ENCODE measurements at places on chromosomes 7 and 10.

DNA sequence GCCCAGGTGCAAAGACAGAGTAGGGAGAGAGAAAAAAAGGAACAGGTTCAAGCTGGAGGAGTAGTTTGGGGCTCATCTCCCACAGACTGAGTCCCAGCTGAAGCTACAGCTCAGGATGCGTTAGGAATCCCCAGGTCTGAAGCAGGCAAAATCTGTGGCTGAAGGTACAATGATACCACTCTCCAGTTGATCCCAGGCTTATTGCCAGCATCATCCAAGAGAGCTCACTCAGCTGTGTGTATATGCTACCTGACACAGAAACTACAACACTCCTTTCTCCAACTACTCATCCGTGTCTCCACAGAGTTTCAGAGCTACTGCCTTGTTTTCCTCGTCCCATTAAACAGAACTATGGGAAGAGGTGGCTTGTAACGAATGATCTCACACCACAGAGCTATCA, 851.3 kb downstream of the GRID1 start:
- no peak for DNase-seq

- no peak for DNase-seq
Measured at GRCh38 chr7:121002757-121003200, 14.3 kb downstream of the CPED1 start.

GRCh38 chr7:94425546-94425945, 30.9 kb downstream of the COL1A2 start:
- DNase-seq: no peak

- DNase-seq: no peak
Measured at GRCh38 chr7:21429021-21429420, 1.1 kb downstream of the SP4 start.

- no peak for DNase-seq
Measured at GRCh38 chr7:92456236-92456635, 9.0 kb downstream of the GATAD1 start.

GRCh38 chr10:61923210-61923949, 21.9 kb downstream of the ARID5B start:
- DNase-seq: no peak

DNA sequence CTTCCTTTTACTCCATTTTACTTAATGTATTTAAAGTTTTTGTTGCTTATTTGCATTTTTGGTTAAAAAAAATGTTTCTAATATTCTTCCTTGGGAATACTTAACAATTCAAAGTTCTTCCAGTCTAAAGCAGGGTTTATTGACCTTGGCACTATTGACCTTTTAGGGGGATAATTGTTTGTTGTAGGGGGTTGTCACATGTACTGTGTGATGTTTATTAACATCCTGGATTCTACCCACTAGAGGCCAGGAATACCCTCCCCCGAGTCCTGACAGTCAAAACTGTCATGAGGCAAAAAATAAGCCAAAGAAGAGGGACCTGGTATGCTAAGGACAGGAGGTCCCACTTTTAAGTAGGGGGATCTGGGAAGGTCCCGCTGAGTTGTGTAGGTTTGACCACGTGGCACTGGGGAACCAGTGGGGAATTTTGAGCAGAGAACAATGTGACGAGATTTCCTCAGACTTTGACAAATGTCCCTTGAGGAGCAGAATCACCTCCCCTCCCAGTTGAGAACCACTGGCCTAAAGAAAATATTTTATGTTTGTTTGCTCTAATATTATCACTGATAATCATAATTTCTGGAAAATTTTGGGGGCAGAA, 178.3 kb upstream of the PRR15 start:
- no peak for DNase-seq

DNA sequence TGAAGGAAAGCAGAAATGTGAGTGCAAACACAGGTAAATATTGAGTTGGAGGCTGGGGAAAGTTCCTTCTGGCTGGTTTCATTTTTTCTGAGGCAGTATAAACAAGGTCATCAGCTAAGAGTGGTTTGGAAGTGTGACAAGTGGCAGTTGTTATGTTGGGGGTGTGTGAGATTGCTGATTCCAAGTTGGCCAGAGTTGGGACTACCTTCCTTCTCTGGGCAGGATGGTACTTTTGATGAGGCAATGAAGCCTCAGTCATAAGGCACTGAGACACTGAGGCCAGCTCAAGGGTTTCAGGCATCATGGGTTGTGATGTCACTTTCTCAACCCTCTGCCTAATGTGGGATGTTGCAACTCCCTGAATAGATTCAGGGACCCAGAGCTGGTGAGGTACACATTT, 8.2 kb upstream of the PTTG1IP2 start:
- no peak for DNase-seq

DNA sequence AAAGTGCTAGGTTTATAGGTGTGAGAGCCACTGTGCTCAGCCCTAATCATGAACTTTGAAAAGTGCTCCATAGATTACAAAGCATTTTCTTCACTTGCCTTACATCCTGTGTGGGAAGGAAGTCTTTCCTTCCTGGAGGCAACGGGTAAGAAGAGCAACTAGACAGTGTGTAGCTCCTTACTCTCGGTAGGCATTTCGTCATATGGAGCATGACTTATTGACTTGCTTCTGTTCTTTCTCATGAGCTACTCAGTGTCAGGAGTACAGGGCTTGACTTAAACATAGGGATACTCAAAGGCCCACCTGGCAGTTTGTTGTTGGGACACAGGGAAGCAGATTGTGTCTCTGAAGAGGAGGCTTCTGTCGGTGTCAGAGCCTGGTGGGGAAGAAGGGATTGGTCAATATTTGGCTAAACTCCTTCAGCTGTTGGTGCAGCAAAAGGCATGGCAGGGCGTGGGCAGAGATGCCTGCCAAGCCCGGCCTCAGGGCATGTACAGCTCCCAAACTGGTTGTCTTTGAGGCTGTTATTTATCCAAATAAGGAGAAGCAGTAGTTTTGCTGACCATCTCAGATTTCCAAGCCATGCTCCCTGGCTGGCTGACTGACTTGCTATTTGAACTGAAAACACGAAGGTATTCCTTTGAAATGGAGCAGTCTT, 248.9 kb downstream of the KIAA1217 start:
- no peak for DNase-seq

DNA sequence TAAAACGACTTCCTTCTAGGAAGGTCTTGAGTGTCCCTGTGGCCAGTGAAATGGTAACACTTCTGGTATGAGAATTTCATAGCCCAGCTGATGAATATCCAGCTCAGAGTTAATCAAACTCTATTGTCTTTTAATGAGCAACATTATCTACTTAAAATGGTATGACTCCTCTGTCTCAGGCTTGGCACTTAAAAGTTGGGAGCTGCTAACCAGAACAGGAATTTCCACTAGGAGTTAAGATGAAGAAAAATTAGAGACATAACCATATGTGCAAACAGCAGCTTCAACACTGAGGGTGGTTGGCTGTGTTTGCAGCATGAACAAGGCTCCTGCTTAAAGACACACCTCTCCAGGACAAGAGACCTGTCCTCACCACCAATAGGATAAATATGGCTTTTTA, 46.8 kb downstream of the CH25H start:
- no peak for DNase-seq

DNA sequence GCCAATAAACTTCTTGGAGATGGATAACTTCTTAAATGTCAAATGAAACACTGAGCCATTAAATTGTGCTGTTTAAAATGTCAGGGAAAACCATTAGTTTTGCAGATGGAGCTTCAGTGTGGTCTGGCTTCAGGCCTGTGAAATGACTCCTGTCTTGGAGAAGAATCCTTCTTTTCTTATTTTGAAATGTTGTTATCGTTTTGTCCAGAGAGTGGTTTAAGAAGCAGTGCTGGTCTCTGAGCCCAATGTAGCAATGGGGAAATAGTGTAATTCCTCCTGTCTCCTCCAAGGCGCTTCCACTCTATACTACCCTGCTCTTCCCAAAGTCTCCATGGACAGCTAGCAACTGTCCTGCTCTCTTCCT, 177.6 kb downstream of the REEP3 start:
- no peak for DNase-seq

DNA sequence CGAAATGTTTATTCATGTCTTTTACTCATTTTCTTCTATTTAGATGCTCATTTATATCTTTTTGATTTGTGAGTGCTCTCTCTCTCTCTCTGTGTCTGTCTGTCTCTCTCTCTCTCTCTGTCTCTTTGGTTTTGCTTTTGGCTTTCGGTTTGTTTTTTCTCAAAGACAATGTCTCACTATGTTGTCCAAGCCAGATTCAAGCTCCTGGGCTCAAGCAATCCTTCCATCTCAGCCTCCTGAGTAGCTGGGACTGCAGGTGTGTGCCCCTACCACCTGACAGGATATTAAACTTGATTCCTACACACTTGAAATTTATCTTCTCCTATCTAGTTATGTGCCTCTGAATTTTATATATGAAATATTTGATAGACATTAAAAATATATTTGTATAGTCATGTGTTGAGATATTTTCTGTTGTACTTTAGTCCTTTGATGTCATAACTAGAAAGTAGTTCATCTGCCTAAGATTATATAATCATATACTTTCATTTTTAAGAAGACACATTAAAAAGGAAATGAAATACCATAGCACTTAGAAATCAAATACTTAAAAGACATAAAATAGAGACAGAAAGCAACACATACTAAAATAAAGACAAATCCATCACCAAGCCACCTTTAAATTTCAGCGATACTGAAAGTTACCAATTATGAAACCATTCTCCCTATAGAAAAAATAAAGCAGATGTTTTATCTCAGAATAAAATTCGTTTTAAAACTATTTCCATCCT, 68.1 kb upstream of the SFMBT2 start:
- DNase-seq: no peak

GRCh38 chr10:16933783-16934182, 116.6 kb upstream of the RSU1 start:
- DNase-seq: no peak

GRCh38 chr10:4766454-4766853, 59.6 kb upstream of the AKR1E2 start:
- no peak for DNase-seq

DNA sequence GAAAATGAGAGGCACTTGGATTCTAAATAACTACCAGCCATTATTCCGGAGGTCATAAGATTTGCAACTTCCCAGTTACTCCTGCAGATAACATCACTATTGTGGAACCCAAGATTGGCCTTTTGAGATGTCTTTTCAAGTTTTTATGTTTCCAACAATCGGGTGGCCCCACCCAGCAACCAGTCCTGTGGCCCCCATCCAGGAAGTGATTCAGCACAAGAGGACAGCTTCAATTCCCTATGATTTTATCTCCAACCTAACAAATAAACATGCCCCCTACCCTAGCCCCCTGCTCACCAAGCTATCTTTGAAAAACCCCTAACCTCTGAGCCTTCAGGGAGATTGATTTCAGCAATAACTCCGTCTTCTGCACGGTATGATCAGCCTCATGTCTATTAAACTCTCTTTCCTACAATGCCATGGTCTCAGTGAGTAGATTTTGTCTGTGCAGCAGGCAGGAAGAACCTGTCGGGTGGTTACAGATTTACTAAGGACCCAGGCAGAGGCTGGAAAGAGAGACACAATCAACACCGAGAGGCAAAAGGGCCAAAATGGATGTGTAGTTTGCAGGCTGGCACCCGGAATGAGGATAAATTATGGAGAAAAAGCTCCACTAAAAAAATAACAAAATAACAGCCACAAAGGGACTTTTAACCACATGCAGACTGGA, 83.9 kb upstream of the UNC5B start:
- peak; percentile 14 for DNase-seq

DNA sequence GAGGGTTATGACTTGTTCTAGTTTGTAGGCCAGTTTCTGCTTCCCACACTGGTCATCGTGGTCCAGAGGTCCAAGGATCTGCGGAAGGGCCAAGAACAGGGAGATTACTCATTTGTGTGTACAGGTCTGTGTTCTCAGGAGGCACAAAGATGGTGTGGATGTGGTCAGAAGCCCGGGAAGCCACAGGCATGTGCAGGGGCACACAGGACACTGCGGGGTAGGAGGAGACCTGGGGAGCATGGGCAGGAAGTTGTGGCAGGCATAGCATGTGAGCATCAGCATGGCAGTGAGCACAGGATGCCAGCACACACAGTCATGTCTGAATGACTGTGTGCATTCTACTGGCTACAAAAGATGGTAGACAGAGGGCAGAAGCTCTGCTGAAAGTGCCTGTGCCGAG, 445.8 kb downstream of the PLXNA4 start:
- DNase-seq: no peak

DNA sequence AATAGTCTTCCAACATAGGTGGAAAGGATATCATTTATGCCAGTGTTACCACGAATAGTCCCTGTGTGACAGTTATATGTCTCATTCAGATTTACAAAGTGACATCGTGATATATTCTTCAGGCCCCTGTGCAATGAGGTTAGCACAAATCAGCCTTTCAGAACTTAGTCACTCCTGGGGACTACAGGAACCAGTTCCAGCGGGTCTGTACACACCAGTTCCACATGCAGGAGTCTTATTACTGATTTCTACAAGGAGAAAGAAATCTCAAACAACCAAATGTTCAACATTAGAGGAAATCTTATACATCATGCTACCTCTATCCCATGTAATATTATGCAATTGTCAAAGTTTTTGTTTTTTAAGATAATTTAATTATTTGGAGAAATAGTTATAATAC, 4.4 kb upstream of the WDR91 start:
- DNase-seq: no peak

- DNase-seq: no peak
Measured at GRCh38 chr10:7480742-7481367, 70.0 kb upstream of the SFMBT2 start.

DNA sequence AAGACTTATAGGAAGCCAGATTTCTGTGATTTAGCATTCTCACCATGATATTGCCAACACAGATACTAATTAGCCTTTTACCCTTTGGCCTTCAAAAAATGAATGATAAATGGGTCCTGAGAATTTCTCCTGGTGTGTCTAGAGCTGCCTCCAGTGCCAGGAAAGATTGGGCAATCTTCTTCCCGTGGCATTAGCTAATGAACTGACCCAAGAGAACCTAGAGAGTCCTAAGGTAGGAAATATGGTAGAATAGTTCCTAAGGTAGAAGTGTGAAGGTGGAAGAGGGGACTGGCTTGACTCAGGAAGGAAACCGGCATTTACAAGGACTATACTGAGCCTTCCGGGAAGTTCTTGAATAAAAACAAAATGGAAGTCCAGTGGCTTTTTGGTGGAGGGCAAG, 133.1 kb downstream of the GFRA1 start:
- no peak for DNase-seq

- DNase-seq: no peak
Measured at GRCh38 chr7:54960517-54960916, 58.3 kb upstream of the EGFR start.

- no peak for DNase-seq
Measured at GRCh38 chr10:88687853-88688467, 18.1 kb upstream of the LIPK start.

GRCh38 chr7:158733775-158734494, 29.3 kb upstream of the NCAPG2 start:
- no peak for DNase-seq

GRCh38 chr10:94683214-94684054, at the start of gene CYP2C18:
TSS of gene CYP2C18 (plus strand) at chr10:94683729. CDS start at chr10:94683820, 91 bp downstream.
- peak; percentile 17 for DNase-seq

- DNase-seq: peak; percentile 22
Measured at GRCh38 chr7:507623-508300, 11.9 kb downstream of the PDGFA start.

DNA sequence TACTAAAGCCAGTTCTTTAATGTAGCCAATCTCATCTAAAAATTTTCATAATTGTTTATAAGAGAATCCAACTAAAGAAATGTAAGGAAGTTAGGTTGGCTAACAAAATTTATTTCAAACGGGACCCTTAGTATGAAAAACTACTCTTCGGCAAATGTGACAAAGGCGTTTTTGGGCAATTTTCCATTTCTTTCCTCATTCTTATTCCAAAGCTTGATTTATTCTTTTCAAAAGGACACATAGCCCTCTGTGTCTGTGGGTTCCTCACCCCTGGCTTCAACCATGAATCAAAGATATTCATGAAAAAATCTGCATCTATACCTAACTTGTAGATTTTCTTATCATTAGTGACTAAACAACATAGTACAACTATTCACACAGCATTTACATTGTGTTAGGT, 195.9 kb downstream of the ZMYND11 start:
- DNase-seq: no peak

All from left colon (tissue), 2 donors.